ENCODE measurements at places on chromosomes 6 and 20.

GRCh38 chr20:50898475-50898874, 32.8 kb downstream of the ADNP start:
- no peak for DNase-seq

DNA sequence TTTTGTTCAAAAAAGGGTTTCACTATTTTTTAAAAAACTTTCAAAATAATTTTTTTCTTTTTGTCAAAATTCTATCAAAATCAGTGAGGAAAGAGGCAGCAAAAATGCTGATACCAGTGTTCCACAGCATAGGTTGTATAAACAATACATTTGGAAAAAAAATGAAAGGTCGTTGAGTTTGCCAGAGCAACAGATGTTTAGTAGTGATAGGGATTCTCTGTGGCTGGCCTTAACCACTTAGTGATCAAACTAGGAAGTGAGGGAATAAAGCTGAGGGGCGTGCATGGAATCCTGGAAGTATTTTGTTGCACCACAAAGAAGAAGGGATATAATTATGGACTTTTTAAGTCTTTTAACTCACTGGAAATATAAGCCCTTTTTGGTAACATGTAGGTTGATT, 555.3 kb upstream of the CHD6 start:
- no peak for DNase-seq

DNA sequence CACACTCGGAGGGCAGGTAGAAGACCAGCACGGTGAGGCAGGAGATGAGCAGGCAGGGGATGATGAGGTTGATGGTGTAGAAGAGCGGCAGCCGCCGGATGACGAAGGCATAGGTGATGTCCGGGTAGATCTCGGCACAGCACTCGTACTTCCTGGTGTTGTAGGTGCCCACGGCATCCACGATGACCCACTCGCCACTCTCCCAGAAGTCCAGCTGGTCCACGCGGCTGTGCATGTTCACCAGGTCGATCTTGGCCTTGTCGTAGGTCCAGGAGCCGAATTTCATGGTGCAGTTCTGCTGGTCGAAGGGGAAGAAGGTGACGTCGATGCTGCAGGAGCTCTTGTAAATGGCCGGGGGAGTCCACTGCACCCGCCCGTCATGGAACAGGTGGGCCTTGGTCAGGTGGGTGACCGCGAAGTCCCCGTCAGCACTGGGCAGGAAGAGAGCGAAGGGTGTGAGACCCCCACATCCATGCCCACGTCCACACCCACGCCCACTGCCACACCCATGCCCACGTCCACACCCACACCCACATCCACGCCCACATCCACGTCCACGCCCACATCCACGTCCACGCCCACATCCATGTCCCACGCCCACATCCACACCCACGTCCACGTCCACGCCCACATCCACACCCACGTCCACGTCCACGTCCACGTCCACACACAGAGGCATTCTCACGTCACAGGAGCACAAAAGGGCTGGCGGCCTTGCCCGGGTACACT, 10.4 kb downstream of the CHRNA4 start:
- no peak for DNase-seq

- DNase-seq: no peak
These were observed 18.2 kb downstream of the KIF25 start for GRCh38 chr6:168015482-168016175.

- no peak for DNase-seq
These were observed 11.6 kb downstream of the SNPH start for GRCh38 chr20:1277529-1278322.
